Calu3 (cell line): ENCODE measurements at places on chromosomes 6 and 20.

- no peak for DNase-seq
Measured at GRCh38 chr20:1465470-1466210, 1.0 kb downstream of the NSFL1C start.

GRCh38 chr6:118864341-118865099, 29.4 kb upstream of the ASF1A start:
- no peak for DNase-seq

- DNase-seq, result no peak
Measured at GRCh38 chr20:52209154-52209571, 17.6 kb upstream of the ZFP64 start.

DNA sequence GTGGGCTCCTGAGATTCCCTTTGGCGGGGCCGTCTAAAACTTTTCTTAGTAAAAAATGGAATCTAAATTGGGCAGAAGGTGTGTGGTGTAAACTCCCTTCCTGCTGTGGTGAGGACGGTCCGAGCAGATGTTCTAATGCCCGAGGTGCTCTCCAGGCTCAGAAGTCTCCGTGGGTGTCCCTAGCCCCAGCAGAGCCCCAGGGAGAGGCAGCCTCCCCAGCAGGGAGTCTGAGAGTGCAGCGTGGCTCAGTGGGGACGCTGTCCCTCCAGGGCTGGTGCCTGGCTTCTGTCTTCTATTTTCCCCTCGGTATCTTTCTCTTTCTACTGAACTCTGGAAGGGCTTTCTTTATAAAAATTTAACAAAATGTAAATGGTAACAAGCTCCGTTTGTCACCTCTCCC, 208.2 kb downstream of the SMOC2 start:
- no peak for DNase-seq

GRCh38 chr6:99836471-99836870, 157.6 kb downstream of the MCHR2 start:
- DNase-seq, result no peak

DNA sequence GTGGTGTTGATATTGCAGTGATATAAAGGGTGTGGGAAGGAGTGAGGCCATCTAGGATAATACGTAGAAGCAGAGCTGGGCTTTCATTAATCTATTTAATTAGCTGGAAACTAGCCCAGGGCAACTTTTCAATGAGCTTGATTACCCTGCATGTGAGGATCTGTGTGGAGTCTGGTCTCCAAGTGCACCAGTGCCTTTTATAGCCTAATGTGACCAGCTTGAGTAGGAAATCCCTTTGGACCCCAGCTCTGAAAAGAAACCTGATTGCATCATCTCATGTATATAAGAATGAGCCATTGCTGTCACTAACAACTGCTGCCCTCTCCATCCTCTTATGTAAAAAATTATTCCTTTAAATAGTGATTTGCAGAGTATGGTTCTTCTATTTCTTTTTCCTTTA, 72.6 kb downstream of the CD109 start:
- DNase-seq, result no peak

- DNase-seq, result peak; percentile 66
Measured at GRCh38 chr20:63536241-63536977, 767 bp downstream of the PTK6 start.

- no peak for DNase-seq
Measured at GRCh38 chr6:76684875-76685274, 612.4 kb upstream of the IMPG1 start.

- DNase-seq, result no peak
Measured at GRCh38 chr6:90730151-90730673, 143.3 kb upstream of the MAP3K7 start.

- DNase-seq, result no peak
Measured at GRCh38 chr6:15336900-15337560, 91.2 kb downstream of the JARID2 start.

DNA sequence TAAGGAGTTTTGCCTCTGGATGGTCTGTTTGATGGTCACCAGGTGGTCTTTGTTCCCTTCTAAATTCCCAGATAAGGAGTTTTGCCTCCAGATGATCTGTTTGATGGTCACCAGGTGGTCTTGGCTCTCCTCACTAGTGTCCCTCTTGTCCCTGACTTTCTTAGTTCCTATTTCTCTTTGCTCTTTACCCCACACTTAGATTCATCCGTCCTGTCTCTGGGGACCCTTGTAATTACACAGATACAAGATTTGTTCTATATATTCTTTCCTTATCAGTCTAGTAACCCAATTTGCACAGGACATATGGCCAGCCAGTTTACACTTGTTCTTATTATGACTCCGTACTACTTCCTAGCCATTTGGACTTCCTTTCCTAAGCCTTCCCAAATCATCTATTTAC, 84.0 kb upstream of the B3GAT2 start:
- DNase-seq, result no peak

GRCh38 chr6:100704961-100705360, 176.2 kb downstream of the ASCC3 start:
- no peak for DNase-seq

DNA sequence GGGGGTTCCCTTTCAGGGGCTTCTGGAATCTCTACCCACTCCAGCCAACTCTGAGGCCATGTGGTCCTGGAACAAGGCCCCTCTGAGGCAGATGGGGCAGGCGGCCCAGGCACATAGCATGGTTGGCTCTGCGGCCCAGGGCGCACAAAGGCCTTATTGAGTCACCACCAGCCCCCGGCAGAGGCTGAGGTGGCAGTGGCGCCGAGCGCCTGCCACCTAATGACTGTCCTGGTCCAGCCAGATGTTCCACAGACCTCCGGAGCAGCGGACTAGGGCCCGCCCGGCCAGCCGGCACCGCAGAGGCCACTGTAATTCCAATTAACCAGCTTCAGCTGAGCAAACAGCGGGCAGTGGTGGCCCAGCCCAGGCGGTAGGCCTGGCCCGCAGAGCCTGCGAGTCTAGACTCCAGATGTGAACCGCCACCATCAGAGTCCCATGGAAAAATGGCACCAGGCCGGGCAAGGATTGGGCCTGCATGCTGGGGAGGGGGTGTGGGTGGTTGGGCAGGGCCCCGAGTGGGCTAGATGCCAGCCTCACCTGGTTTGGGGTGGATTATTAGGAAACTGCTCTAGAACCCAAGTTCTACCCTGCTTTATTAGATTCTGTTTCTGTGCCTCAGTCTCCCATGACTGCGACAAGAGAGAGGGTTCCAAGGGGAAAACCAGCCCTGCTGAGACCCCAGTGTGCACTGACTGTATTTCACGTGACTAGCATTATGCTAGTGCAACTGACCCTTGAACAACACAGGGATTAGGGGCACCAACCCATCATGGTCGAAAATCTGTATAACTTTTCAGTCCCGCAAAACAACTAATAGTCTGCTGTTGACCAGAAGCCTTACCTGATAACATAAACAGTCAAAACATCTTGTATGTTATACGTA, 34.1 kb upstream of the ID1 start:
- DNase-seq, result peak; percentile 37

DNA sequence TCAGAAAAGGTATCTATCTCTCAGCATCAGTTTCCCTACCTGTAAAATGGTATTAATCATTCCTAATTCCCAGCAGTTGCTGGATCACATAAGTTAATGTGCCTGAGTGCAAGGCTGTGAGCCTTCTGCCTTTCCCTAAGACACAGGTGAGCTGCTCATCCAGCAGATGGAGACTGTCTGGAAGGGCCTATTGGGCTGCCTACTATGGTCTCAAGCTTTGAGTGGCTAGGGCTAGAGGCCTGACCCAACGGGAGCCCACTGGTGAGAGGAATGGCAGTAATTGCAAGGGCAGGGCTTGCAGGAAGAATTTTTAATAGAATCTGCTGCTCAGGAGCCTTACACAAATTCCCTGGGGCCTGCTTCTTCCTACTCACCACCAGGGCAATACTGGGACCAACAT, 4.3 kb downstream of the KHDC1 start:
- DNase-seq, result no peak

DNA sequence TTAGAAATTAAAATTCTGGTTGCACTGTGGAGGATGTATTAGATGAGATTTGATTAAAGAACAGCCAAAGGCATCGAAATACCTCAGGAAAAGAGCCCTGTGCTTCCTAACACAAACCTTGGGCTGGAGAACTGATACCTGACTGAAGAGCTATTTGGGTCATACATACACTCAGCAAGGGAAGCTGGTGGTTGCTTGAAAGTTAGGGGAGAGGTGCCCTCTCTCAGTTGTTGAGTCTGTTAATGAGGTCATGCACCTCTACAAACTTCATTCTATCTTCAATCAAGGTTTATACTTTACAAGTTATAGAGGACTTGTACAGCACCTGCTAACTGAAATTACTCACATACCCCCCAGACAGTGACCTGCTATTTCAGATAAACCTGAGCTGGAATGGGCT, 25.5 kb downstream of the FAM184A start:
- DNase-seq, result no peak

DNA sequence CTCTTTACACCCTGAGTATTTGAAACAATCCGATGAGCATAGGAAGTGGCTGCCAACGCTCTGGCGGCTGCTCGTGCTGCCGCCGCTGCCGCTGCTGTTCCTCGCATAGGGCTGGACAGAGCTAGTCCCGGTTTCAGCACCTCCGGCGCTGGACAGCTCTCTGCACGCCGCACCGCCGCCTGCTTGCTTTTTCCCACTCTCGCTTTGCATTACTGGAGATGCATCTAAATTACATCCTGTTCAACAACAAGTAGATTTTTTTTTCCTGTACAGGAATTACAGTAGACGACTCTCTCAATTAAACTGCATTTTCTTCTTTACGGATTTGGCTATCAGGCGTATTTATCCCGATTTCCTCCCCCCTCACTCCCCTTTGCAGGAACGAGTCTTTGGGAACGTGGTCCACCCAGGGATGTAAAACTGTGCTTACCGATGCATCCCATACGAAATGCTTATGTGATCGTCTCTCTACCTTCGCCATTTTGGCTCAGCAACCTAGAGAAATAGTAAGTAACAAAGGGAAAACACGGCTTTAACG, 563.8 kb downstream of the LMBRD1 start:
- DNase-seq, result peak; percentile 82

DNA sequence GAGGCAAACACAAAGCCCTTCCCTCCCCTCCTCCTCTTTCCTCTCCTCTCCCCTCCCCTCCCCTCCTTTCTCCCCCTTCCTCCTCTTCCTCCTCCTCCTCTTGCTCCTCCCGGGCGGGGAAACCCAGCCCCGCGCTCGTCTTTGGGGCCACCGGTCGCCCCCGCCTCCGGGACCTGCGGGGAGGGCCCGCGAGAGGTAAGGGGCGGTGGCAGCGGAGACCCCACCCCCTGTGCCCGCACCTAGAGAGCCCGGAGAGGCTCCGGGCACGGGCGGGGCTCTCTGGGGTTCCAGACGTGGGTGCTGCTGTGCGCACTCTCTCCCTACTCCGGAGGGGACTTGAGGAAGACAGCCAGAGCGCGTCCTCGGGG, at the start of gene RIN2:
RIN2 (plus strand) TSS at position 126 of the 368 bp plus-strand sequence. CDS start 131,344 bp downstream, outside the sequence.
- no peak for DNase-seq

DNA sequence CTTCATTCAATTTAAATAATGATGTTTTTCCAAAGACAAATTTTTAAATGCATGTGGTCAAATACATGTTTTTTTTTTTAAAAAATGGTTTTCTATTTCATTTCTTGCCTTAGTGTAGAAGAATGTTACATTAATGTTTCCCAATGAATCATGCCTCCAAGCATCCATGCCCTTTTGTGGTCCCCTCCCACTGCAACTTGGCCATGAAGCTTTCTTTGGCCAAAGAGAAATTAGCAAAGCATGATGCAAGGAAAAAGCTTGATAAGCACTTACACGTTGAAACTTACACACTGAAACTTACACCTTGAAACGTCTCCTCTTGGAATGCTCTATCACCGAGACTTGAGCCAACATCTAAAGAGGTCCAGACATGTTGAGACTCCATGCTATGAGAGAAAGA, 93.0 kb upstream of the ELOVL5 start:
- no peak for DNase-seq

GRCh38 chr6:166119116-166119911, 48.3 kb downstream of the TBXT start:
- DNase-seq, result no peak

- DNase-seq, result no peak
Measured at GRCh38 chr6:106155219-106155830, 69.2 kb downstream of the PRDM1 start.

DNA sequence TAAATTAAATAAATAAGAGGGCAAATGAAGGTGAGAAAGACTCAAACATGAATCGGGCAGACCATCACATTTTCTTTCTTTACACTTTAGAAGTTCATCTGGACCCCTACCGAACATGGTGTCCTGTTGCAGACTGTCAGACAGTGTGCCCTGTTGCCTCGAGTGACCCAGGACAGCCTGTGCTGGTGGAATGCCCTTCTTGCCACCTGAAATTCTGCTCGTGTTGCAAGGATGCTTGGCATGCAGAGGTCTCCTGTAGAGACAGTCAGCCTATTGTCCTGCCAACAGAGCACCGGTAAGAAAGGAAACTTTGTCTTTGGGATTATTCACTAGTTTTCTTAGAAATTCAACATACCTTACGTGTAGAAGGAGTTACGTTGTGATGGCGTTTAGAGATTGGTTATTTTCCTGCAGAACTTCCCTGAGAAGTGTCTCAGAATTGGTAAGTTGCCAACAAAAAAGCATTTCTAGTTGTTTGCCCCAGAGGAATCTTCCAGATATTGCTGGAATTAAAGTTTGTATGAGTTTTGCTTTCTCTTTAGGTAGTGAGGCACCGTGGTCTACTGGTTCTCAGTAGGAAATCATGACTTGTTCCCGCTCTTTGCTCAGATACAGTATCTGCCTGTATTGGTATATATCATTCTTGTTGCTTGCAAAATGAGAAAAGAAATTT, 70.1 kb downstream of the RNF144B start:
- peak; percentile 2 for DNase-seq

DNA sequence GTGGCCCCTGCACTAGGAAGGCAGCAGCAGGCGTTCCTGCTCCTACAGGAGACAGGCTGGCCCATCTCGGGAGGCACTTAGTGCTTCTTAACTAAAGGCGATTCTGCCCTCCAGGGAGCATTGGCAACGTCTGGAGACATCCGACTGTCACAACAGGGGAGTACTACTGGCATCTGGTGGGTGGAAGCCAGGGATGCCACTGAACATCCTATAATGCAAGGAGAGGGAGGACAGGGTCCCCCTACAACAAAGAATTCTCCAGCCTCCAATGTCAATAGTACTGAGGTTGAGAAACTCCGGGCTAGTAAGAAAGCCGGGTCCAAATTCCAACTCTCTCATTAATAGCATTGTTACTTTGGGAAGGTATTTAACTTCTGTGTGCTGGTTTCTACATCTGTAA, 119.4 kb upstream of the ARMC2 start:
- DNase-seq, result no peak

DNA sequence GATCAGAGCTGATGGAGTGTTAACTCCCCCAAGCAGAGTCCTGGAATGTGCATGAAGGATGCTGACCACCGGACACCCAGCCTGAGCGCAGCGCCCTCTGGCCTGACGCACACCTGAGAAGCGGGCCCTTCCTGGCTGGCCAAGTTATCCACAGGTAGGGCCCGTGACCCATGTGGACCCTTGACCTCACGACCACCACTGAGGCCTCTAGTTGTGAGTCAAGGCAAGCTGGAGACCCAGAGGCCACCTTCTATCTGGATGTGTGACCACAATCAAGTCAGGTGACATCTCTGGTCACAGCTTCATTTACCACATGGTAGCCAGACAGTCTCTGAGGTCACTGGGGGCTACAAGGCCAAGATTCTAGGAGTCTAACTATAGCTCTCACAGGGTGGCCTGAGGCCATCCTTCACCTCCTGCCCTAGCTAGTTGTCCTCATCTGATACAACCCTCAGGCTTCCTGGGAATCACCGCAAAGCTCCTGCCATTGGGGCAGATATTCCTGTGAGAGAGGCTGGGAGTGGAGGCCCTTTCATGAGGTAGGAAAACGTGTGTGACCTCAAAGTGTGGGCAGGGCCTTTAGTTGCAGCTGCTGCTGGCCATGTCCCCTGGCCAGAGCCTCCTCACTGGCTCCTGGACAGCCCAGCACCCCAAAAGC, 53.1 kb downstream of the DSTN start:
- DNase-seq, result no peak

GRCh38 chr6:112951829-112952228, 604.7 kb downstream of the RFPL4B start:
- DNase-seq, result no peak

GRCh38 chr6:105184921-105185320, 5.1 kb upstream of the POPDC3 start:
- DNase-seq, result no peak
